ENCODE measurements at places on chromosomes 7 and 10.

DNA sequence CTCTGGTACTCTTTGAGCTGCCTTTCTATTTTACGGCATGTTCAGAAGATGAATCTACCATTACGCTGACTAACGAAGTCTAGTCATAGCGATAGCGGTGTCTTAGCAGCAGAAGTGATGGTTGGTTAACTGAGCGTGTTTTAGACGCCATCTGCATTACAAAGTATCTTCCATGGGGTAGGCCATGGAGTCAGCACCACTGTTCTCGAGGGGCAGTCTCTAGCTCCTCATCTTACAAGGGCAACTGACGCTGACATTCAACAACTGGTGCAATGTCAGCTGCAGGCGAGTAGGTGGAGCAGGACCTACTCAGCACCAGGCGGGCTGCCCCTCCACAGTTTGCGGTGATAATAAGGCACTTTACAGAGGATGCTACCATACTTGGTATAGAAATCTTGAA lies 88.7 kb downstream of the ADARB2 start:
- DNase-seq = no peak

- no peak for DNase-seq
These were observed 7.5 kb downstream of the SAR1A start for GRCh38 chr10:70162892-70163201.

DNA sequence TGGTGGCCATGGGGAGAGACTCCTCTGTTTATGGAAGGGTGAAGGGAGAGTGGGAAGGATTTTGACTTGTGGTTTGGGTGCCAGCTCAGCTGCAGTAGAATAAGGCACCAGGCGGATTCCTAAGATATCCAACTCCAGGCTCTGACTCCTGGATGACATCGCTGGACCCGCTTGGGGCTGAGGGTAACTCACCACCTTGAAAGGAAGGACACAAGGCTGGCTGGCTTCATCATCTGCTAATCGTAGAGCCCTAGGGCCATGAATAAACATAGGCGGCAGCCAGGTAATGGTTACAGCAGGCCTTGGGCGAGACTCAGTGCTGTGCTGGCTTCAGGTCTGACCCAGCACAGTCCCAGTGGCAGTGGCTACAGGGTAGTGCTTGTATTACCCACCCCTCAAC lies 16.7 kb upstream of the LIPK start:
- DNase-seq = no peak

GRCh38 chr10:60323162-60323561 lies 66.5 kb downstream of the ANK3 start:
- no peak for DNase-seq

DNA sequence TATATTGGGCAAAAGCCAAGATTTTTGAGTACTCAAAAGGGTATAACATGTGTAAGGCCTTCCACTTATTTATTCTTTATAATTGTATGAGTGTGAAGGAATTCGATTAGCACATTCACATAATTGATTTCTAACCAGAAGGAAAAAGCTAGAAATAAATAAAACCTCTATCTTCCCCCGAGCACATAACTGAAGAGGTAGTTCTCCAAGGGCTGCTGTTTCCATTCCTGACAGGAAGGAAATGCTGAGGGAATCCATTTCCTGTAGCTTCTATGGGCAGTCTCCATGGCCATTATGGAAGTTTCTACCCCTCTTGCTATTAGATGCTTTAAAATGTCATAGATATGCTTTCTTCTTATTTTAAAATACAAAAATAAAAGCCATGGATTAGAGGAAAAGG lies 70.5 kb upstream of the ABCB5 start:
- no peak for DNase-seq

All from AG09309 (cell line).